ENCODE measurements at places on chromosomes 2 and 18. TPM values are rescaled to one million over a fixed set of nuclear protein-coding genes. Genes with fewer than 3 reads are reported as not detected.

GRCh38 chr18:44579028-44579702 is 101.5 kb upstream of the SETBP1 start:
- DNase-seq: no peak

GRCh38 chr2:121420486-121420885 is 110.2 kb upstream of the RNU4ATAC start:
- DNase-seq: no peak

DNA sequence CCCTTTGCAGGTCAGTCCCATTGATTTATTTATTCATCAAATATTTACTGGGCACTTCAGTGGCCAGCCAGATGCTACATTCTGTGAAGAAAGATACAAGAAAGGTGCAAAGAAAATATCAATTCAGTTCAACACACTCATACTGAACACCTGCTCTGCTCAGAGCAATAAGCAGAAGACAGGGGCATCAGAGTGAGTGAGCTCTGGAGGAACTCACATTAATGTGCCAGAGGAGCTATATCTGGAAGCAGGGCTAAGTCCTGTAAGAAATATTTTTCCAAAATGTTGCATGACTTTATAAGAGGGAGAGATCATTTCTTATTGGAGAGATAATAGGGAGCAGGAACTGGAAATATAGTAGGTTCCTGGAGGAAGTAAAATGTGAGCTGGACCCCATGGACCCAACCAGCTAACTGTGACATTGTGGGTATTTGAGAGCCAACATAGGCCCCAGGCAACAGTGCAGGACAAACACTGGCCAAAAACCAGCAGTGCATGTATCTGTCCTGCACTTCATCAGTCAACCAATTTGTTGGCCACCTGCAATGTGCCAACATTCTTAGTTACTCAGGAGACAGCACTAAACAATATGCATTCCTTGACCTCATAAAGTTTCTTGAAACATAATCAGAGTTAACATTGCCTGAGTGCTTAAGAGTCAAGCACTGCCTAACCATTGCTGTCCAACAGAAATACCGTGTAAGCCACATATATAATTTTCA is 102.7 kb upstream of the PTPRM start:
- DNase-seq: no peak

The CXCR2 gene
- total RNA-seq: not detected

DNA sequence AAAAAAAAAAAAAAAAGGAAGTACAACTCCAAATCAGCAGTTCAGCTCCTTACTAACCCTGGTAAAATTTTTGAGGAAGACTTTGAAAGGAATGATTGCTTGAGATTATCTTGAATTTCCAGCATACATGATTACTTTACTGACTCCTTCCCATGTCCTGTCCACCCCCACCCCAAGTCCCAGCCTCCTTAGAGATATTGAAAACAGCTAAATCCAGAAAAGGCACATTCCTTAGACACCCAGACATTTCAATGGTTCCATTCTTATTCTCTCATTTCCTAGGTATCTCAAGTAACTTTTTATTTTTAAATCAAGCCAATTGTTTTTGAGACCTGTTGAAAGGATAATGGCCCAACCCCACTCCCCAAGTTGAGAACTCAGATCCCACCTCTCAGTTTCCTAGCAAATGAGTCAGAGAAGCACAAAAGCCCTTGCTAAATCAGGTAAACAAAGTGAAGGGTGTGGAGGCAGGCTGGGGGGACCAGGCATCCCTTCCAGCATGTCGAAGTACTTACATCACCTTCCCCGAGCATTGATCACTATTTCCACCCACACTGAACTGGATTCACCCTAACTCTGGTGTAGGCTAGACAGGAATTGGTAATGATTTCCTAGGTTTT is 95.4 kb upstream of the FZD7 start:
- no peak for DNase-seq

The SLC35F5 gene
- total RNA-seq: 132 TPM

DNA sequence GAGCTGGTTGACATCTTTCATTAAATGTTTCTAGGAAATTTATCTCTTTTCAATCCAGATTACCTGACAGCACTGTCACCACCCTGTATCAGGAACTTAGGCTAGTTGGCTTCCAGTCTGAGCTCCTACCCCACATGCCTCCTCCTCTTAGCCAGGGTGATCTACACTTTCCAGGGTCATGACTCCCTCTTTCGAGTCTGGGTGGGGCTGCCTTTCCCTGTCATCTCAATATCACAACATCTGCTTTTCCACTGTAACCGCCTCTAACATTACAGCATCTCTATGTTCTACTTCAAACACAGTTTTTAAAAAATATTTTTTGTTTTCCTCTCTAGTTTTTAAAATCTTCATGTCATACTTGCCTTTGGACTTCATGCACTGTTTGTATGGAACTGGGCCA is 129.2 kb downstream of the RBMS1 start:
- no peak for DNase-seq

- DNase-seq: peak; percentile 1
Measured at GRCh38 chr2:3189076-3189591, 188.5 kb downstream of the EIPR1 start.

- DNase-seq: no peak
Measured at GRCh38 chr18:42011053-42011452, 56.0 kb downstream of the PIK3C3 start.

DNA sequence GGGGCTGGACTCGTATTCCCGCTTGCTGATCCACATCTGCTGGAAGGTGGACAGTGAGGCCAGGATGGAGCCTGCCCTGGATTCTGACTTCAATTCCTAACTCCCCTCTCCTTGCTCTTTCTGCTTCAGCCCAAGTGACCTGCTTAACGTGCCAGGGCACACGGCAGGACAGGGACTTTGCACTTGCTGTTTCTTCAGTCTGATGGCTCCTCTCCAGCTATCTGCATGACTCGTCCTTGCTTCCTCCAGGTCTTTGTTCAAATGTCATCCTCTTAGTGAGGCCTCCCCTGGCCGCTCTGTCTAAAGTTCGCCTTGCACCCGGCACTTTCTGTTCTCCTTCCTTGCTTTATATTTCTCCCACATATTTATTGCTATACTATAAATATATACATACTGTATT is 357.6 kb downstream of the MTX2 start:
- no peak for DNase-seq

The CCDC68 gene
- total RNA-seq: 71.4 TPM

GRCh38 chr2:189683348-189683747 is 8.9 kb downstream of the ANKAR start:
- no peak for DNase-seq

The RAB6C gene
- 0.17 TPM for total RNA-seq

GRCh38 chr2:25165992-25166875 is 2.1 kb downstream of the POMC start:
- peak; percentile 67 for DNase-seq

DNA sequence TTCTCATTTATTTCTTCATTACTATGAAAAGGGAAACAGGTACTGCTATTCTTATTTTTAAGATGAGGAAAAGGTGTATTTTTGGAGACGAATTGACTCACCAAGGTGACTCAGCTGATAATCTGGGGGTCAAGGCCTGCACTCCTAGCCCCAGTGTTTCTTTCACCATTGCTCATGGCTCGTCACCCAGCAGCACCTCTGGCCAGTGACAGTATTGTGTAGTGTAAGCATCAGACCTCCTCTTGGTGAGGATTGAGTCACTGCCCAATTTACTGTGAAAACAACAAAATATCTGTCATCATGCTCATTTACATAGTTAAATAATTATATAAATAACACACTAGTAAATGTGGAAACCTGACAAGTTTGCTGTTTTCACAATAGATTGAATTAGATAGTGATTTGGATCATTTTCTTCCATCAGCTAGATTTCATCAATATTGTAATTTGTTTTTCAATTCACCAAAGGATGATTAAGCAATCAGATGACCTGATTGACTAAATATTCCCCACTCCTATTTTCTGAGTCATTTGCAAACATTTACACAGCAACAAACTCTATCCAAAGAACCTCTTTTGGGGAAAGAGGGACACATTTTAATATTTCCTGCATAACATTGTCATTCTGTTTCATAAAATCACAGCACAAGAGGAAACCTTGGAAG is 492.8 kb upstream of the RAB12 start:
- no peak for DNase-seq

- DNase-seq: no peak
Measured at GRCh38 chr2:68937346-68938055, 15.2 kb downstream of the GKN2 start.

DNA sequence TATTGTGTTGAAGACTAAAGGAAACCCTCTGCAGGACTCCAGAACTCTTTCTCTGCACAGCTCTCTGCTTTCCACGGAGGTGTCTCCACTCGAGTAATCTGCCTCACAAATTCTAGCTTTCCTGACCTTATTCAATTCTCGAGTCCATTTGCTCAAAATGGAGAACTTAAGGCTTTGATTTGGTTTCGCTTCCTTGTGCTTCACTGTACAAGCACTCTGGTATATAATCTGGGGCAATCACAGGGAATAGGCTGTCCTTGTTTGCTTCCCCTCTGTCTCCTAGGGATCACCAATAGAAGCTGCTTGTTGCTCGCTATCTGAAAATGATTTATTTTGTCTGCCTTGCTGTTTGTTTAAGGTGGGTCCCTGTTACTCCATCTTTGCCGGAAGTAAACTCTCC is 129.1 kb upstream of the DOCK10 start:
- no peak for DNase-seq

The FEV gene
- total RNA-seq: 0.63 TPM

DNA sequence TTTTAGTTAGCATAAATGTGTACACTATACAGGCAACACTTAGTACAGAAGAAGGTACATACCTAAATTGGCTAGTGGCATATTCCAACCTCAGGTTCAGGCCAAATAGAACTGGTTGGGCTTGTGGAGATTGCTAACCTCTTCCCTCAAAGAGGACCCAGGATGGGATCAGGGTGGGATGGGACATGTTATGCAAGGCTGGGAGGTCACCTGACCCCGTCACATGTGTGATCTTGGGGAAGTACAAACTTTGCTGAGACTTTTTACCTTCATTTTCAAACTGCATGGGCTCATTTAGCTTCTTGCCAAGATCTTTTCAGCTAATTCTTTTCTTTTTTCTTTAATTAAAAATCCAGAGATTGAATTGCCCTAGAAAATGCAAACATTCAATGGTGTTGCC is 36.9 kb downstream of the TMEM17 start:
- no peak for DNase-seq

Data from mucosa of descending colon (tissue), 3 donors.